ENCODE measurements at places on chromosomes 13 and 19.

- H3K27me3 ChIP-seq: no peaks in the 10 kb centered on the region
- no peak overlapping the region for H3K27ac ChIP-seq
- DNase-seq: no peak
- no peaks in the 10 kb centered on the region for H3K36me3 ChIP-seq
- H3K4me3 ChIP-seq: no peak overlapping the region
Measured at GRCh38 chr19:19329126-19329525, 8.5 kb downstream of the MAU2 start.

DNA sequence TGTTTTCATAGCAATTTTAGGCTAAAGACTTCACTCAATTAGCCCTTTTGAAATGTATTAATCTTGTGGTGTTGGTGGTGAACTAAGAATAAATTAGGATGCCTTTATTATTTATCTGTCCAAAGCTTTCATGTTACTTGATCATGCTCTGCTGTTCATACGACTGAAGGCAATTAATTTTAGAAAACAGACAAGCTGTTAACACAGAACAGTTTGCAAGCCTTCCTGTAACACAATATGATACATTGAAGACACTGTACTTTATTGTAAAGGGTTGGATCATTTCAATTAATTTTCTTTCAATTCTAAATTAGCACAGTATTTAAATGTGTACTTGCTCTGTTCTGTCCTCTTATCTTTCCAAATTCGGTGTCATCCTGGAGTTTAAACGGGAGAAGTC is 794.3 kb upstream of the MIR17HG start:
- no peak overlapping the region for H3K4me3 ChIP-seq
- no peaks in the 10 kb centered on the region for H3K4me1 ChIP-seq
- no peak for DNase-seq
- H3K27me3 ChIP-seq: no peaks in the 10 kb centered on the region
- H3K27ac ChIP-seq: no peak overlapping the region

DNA sequence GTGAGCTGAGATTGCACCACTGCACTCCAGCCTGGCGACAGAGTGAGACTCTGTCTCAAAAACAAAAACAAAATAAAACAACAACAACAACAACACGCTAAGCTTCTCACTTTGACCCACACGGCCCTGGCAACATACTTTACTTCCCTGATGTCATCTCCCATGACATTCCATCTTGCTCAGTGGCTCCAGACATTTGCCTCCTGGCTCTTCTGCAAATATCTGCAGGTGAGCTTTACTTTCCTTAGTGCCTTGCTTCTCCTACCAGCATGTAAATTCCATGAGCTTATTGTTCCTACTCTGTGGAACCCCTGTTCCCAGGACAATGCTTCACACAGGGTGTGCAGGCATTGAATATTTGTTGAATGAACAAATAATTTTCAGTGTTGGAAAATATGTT is 205.6 kb upstream of the TMTC4 start:
- H3K4me1 ChIP-seq: no peaks in the 10 kb centered on the region
- H3K27ac ChIP-seq: no peak overlapping the region
- no peak overlapping the region for H3K4me3 ChIP-seq
- H3K27me3 ChIP-seq: no peaks in the 10 kb centered on the region
- no peaks in the 10 kb centered on the region for H3K36me3 ChIP-seq

GRCh38 chr19:16949496-16950023 is 60.8 kb downstream of the F2RL3 start:
- no peaks in the 10 kb centered on the region for H3K36me3 ChIP-seq
- H3K27me3 ChIP-seq: no peaks in the 10 kb centered on the region
- no peak overlapping the region for H3K4me3 ChIP-seq

DNA sequence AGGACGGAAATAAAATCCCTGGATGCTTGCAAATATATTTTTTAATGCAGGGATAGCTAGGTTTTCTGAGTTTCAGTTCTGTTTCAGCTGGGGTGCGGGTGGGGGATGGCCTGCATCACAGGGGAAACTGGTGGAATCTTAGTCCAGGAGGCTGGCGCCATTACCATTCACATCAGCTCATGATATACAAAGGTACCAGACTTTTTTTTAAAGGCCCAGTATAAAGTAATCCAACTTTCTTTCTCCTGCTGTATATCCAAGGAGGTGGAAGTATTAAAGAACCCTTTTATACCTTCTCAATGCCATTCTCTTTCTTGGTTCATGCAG is 343.8 kb downstream of the KCNRG start:
- DNase-seq: no peak
- no peaks in the 10 kb centered on the region for H3K36me3 ChIP-seq
- H3K4me3 ChIP-seq: no peak overlapping the region
- no peaks in the 10 kb centered on the region for H3K27me3 ChIP-seq

DNA sequence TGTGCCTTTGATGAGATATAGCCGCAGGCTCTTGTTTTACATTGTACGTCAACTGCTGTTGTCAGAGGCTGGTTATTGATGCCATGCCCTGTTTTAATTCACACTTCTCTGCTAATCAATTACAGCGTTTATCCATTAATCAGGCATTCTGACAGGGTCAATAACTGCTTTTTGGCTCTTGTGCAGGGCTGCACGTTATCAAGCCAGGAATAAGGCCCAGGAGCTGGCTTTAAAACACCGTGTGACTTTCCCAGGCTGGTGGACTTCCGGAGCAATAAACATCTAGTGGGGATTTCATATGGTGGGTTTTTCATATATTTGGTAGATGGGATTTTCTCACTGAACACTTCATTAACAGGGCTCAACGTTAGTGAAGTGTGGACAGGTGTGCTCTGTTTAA is 221.7 kb downstream of the TM9SF2 start:
- H3K27ac ChIP-seq: no peak overlapping the region
- no peaks in the 10 kb centered on the region for H3K4me1 ChIP-seq
- H3K27me3 ChIP-seq: no peaks in the 10 kb centered on the region
- no peak overlapping the region for H3K4me3 ChIP-seq

- H3K27me3 ChIP-seq: no peaks in the 10 kb centered on the region
- no peak for DNase-seq
- H3K4me3 ChIP-seq: no peak overlapping the region
- no peaks in the 10 kb centered on the region for H3K36me3 ChIP-seq
- H3K27ac ChIP-seq: no peak overlapping the region
- H3K4me1 ChIP-seq: no peaks in the 10 kb centered on the region
Measured at GRCh38 chr19:22619371-22619770, 14.8 kb upstream of the ZNF492 start.

DNA sequence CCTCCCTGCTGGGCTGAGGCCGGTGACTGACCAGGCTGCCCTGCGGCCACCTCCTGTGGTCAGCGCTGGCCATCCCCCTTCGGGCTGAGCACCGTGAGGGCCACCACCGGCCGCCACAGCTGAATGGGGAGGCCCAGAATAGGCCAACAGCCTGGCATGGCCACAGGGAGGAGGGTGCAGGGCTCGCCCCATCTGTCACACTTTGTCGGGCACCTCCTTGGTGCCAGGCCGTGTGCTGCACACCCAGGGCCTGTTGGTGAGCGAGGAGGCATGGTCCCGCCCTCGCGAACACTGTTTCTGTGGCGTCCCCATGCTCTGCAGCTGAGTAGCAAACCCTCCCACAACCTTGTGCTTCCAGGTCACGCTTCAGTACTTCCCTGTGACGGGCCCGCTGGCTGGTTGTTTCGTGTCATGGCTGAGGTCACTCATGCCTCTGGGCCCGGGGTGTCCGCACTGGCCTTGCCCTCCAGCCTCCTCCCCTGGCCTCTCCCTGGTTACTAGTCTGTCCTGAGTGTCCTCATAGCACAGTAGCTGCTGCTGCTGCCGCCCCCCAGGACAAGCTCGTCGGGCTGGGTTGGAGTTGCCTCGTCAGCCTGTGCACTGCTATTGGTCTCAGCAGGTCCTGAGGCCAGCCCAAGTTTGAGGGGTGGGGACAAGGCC is 15.2 kb downstream of the EPN1 start:
- DNase-seq: no peak
- no peaks in the 10 kb centered on the region for H3K27me3 ChIP-seq
- peaks cover 3% of the 10 kb centered on the region for H3K4me1 ChIP-seq

DNA sequence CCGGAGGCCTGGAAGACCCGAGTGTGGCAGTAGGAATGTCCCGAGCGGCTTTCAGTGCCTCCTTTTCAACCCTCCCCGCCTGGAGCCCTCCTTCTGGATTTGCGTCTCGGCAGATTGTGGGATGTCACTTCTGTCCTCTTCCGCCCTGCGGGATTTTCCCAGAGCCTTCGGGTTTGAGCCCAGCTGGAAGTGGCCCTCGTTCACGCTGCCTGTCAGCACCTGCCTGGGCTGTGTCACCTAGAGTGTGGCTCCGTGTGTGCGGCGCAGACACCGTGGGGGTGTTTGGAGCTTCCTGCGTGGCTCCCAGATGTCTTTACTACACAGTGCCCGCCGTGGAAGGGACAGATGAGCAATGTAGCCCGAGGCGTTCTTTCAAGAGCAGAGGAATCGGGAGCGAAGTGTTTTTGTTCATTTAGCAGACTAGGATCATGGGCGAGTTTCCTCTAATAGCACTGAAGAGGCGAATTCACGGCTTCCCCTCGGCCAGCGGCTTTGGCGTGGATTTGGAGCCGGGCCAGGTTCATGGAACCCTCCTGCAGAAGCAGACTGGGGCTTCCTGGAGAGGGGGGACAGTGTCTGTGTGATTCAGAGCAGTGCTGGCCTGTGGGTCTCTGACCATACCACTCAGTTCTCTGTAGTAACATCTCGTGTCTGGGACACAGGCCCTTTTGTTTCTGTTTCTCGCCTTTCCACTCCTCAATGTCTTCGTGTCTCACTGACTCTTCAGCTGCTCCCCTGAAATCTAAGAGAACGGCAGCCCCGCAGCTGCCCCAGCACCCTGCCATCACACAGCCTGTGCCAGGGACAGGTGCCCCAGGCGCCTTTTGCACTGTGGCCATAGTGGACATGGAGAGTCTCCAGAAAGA is 68.0 kb downstream of the KDM4B start:
- no peaks in the 10 kb centered on the region for H3K27me3 ChIP-seq
- no peaks in the 10 kb centered on the region for H3K4me1 ChIP-seq
- H3K36me3 ChIP-seq: no peaks in the 10 kb centered on the region
- no peak for DNase-seq
- no peak overlapping the region for H3K27ac ChIP-seq
- H3K4me3 ChIP-seq: no peak overlapping the region

DNA sequence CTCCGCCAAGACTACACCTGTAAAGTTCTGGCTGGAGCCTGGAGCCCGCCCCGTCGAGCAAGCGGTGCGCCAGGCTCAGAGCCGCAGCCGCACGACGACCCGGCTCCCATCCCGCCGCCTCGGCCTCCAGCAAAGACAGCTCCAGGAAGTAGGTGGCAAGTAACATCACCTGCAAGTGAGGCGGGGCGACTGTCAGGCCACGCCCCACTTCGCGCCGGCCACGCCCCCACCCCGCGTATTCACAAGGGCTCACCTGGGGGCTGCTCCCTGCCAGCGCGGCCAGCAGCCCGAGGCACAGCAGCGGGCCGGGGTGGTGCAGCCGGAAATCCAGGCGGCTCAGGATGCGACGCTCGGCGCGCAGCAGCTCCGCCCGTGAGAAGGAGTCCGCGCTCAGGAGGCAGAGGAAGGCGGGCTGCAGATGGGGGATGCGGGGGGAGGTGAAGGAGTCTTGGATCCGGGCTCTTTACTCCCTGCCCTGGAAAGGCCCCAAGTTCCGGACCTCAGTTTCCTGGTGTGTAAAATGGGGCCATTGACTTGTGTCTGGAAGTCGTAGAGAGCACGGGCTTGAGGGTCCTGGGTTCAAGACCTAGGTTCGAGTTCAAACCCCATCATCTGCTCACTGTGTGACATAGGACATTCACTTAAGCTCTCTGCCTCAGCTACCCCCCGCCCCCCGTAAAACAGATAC is 3.2 kb downstream of the CCNP start:
- no peak overlapping the region for H3K27ac ChIP-seq
- H3K4me1 ChIP-seq: peaks cover 34% of the 10 kb centered on the region
- H3K27me3 ChIP-seq: peaks cover 18% of the 10 kb centered on the region
- H3K4me3 ChIP-seq: no peak overlapping the region

GRCh38 chr13:106133025-106133424 is 402.4 kb downstream of the EFNB2 start:
- H3K4me3 ChIP-seq: no peak overlapping the region
- DNase-seq: no peak
- H3K4me1 ChIP-seq: no peaks in the 10 kb centered on the region
- H3K36me3 ChIP-seq: no peaks in the 10 kb centered on the region
- H3K27ac ChIP-seq: no peak overlapping the region

Measured in Panc1 (cell line).